ENCODE measurements at places on chromosomes 4 and X.
A peak's percentile ranks its signal among the peaks of the same experiment; 100 is the strongest.

DNA sequence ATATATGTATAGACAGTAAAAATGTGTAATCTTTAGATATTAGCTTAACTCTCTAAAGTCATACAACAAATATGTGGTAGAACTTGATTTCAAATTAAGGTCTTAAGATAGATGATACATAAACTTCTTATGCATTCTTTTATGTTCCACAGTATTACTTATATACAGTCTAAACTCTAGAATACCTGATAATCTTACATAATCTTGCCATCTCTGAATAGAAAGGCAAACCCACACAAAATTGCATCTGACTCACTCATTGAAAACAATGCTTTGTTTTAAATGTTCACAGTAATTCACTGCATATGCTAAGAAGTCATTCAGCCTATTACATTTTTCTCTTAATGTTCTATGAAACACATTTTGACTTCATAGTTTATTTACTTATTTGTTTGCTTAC is 10.1 kb downstream of the SULT1B1 start:
- DNase-seq: no peak

GRCh38 chrX:20237864-20238263 is 28.8 kb downstream of the RPS6KA3 start:
- DNase-seq: no peak

GRCh38 chrX:138771047-138771446 is 59.5 kb upstream of the FGF13 start:
- no peak for DNase-seq

DNA sequence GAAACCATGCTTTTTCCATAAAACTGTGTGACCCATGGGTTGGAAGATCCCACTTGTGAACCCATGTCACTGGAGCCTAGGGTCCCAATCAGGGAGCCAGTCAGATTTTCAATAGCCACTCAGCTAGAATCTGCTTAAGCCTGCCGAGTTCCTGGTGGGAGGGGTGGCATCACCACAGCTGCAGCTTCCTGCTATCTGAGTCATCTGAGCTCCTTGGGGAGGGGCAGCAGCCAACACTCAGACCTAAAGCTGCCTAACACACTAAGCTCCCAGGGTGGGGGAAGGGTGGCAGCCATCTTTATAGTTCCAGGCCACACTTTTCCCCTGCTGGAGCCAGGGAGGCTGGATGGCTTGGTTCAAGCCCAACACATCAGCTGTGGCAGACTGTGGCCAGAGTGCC is 350.1 kb downstream of the C4orf33 start:
- DNase-seq: no peak

DNA sequence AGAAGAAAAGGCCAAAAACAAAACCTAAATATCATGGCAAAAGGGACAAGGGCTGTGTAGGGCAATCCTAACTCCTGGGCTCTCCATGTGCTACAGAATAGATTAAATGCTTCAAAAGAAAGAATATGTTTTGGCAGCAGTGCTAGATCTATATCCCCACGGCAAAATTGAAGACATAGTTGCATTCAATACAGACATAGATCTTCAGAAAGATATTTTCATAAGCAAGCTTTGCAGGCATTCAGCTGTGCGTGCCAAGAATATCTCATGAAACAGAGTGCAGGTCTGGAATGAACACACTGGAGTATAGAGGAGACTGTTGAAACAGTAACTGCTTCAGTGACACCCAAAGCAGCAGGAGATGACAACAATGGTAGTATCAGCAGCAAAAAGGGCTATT is 1476.9 kb downstream of the ARAP2 start:
- DNase-seq: no peak

GRCh38 chr4:87716371-87717265 is 66.5 kb downstream of the DMP1 start:
- no peak for DNase-seq

- DNase-seq: no peak
Observed at GRCh38 chr4:57265831-57266582, 155.8 kb upstream of the IGFBP7 start.

- peak; percentile 3 for DNase-seq
Observed at GRCh38 chr4:156378033-156378665, 424.5 kb upstream of the CTSO start.

DNA sequence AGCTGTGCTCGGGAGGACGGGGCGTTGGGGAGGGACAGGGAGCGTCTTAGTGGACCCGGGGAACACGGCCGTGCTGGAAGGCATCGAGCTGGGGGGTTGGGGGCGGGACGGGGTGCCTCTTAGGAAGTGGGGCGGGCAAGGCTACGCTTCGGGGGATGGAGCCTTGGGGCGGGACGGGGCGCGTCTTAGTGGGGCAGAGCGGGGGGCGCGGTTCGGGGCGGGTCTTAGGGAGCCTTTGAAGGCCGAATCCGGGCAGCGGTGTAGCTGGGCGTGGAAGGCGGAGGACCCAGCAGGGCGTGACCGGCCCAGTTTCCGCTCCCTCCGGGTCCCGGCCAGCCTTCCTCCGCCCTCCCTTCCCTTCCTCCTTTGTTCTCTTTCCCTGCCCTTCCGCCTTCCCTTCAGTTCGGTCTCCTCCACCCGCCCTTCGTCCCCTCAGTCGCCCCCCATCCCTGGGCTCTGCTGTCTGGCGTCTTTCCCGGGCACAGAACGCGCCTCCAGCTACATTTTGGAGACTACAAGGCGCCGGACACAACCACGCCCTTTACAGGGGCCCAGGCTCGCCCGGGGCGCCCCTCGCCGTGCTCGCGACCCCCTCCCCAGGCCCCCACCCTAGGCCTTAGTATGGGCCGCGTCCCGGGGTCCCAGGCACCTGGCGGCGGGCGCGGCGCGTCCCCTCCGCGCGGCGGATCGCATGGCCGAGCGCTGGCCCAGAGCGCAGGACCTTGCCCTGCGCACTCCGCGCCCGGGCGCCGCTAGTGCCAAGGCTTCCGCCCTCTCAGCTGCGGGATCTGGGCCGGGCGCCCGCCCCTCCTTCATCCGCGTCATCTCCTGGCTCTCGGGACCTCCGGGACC is at the start of gene ARSD:
Gene ARSD (minus strand): TSS at position 757 of the 852 bp plus-strand sequence. CDS start 64 bp downstream, at position 693.
- DNase-seq: no peak

DNA sequence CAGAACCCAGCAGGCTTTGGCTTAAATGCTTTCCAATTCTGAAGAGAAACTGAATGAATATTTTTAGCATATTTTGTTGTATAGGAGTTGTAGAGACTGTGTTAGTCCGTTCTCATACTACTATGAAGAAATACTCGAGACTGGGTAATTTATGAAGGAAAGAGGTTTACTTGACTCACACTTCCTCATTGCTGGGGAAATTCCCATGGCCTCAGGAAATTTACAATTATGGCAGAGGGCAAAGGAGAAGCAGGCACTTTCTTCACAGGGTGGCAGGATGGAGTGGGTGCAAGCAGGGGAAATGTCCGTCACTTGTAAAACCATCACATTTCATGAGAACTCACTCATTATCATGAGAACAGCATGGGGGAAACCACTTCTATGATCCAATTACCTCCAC is 291.7 kb downstream of the PACRGL start:
- DNase-seq: no peak

GRCh38 chr4:54571293-54572151 is 86.2 kb upstream of the KIT start:
- no peak for DNase-seq

DNA sequence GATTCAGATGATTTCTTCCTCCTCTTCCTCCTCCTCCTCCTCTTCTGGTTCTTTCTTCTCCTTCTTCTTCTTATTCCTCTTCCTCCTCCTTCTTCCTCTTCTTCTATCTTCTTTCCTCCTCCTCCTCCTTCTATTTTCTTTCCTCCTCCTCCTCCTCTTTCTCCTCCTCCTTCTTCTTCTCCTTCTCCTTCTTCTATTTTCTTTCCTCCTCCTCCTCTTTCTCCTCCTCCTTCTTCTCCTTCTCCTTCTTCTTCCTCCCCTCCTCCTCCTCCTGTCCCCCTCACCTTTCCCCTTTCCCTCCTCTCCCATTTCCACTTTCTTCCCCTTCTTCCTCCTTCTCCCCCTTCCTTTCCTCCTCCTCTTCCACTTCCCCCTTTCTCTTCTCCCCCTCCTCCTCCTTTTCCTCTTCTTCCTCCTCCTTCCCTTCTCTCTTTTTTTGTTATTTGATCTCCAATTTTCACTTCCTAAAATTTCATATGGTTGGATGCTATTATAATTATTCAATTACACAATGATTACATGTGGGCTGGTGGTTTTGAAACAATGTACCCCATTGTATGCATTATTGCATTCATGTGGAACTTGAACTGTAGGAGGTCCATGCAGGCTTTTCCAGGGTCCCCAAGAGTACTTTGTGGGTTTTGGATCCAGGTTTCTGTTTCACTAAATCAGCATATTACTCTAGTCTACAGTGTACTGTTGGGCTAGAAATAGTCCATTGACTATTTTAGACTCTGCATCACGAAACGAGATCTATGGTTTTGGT is 68.1 kb downstream of the SORBS2 start:
- DNase-seq: no peak

DNA sequence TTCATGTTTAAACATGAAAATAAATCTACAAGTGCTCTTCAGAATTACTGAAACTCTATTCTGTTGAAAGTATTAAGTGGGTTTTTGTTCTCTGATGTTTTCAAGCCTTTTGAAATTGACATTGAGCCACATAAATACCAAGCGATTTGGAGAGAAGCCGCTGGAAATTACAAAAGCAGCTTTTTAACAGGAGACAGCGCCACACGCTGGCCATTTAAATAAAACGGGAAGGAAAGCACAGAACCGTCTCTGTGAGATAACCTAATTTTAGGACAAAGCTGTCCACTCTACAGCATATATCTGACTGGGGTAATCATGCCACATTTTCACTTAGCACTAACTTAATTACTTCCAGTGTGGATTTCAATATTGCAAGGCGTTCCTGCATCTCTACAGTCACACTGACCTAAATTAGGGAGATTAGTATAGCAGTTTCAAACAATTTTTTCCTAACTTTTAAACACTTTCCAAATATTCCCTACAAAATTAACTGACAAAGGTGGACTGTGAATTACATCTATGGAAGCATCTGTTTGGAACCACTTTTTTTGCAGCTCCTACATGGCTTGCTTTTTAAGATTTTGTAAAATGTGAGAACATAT is 6.8 kb upstream of the ANOS1 start:
- DNase-seq: no peak

GRCh38 chr4:145839151-145839550 is 99.5 kb downstream of the ZNF827 start:
- DNase-seq: no peak

DNA sequence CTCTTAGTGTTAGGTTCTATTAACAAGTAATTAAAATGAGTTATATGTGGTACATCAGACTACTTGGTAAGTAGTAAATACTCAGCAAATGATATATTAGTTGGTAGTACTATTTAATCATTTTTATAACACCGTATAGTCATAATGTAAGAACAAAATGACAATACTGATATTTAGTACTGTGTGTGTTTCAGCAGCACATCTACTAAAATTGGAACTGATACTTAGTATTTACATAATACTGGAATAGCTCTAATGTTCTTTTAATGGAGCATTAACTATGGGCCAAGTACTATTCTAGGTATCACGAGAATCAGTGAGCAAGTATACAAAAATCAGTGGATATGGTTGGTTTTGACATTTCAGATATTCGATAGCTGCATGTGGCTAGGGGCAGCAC is 35.3 kb downstream of the ERVMER34-1 start:
- no peak for DNase-seq

DNA sequence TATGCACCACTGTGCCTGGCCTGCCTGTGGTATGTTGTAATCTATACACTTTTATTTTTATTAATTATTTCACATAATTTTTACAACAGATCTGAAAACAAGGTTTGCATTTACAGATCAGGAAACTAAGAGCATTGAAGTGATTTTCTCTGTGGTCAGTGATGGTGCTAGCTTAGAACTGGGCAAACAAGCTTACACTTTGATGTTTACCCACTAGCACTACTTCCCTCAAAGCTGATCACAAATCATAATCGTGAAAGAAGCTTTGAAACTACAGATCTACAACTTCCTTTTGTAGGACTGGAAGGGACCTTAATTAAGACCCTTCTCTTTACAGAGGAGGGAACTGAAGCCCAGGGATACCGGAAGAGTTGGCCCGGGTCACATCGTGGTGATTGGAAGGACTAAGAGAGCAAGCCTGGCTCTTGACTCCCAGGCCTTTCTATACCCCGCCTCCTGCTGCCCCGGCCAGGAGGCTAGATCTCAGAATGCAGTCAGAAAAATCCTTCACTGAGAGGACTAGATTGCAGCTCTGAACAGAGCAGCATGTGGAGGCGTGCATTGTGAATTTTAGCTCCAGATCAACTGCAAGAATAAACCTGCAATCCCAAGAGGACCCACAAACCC is 93.7 kb upstream of the ZNF827 start:
- no peak for DNase-seq

- no peak for DNase-seq
Observed at GRCh38 chr4:145540235-145540634, 58.6 kb downstream of the SMAD1 start.

- DNase-seq: no peak
Observed at GRCh38 chr4:8901335-8901734, 29.7 kb upstream of the HMX1 start.
